ENCODE measurements at places on chromosomes 4 and X.

GRCh38 chrX:119218198-119218597 is 17.9 kb upstream of the PGRMC1 start:
- no peak for DNase-seq

- DNase-seq = no peak
Observed at GRCh38 chrX:133918361-133918771, 67.0 kb downstream of the GPC3 start.

GRCh38 chr4:76488455-76488854 is 53.4 kb downstream of the SHROOM3 start:
- no peak for DNase-seq

- peak; percentile 3 for DNase-seq
Observed at GRCh38 chr4:13483136-13483767, 888 bp downstream of the RAB28 start.

- no peak for DNase-seq
Observed at GRCh38 chr4:1241936-1242505, 6.9 kb downstream of the CTBP1 start.

DNA sequence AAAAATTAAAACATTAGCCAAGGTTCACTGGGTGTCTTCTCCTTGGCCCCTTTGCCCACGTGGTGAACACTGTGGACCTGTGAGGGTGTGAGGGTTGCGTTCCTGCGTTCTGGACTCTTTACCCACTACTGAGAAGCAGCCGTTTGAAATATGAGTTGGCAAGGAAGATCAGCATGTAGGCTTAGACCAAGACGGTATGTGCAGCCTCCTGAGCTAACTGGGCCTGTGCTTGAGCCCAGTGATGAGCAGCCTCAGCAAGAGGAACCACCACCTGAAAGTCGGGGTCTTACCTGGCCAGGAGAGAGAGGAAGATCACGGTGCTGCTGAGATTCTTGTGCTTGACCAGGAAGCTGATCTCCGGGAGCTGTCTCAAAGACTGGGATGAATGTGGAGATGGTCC is 19.5 kb downstream of the RGS12 start:
- no peak for DNase-seq

DNA sequence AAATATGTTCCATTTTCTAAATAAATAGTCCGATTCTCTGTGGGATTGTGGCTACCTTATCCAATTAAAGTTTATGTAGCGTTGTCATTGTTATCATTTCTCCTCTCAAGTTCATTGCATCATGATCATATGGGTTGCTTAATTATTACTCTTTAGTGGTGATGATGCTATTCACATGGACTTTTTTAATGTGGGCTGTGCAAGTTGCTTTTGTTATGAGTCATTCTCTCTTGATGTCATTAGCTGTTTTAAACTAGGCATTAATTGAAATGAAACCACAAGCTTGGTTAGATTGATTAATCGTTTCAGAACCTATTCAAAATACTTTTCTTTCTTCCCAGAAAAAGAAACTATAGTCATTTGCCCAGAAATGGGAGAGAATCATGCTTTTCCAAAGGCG is 38.2 kb downstream of the NHS start:
- peak; percentile 75 for DNase-seq

DNA sequence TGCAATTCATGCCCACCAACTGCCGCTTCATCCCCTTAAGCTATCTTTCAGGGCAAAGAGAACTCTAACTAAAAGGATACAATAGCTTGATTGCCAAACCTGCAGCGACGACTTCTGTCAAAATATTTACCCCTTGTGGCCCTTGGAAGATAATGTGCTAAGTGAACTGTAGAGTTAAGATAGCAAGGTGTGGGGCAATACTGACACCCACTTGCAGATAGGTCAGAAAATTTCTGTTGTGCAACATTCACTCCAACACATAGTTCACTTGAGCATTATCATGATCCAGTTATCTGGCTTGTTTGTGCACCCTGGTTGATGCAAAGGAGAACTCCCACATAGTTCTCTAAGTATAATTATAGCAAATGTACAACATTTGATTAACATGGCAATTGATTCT is 55.6 kb downstream of the RHOXF2B start:
- DNase-seq = no peak

- no peak for DNase-seq
Observed at GRCh38 chrX:8849945-8850344, 48.8 kb upstream of the FAM9A start.

GRCh38 chr4:7262134-7262533 is 69.8 kb downstream of the SORCS2 start:
- DNase-seq = no peak

DNA sequence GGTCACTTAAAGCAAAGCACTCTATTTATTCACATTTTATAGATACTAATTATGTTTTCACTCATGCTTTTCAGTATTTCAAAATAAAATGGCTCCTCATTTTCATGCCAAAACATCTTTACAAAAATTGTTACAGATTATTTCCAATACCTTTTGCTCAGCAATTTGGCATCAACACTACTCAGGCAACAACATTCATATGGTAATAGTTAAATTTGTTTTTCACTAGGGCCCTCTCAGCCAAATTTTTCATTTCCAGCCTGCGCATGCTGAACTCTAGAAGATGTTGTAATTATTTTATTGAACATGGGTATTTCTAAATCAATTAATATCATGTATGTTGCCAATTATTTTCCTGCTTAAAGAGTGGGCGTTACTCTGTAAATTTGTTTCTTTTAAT is 225.6 kb downstream of the ANTXR2 start:
- no peak for DNase-seq

DNA sequence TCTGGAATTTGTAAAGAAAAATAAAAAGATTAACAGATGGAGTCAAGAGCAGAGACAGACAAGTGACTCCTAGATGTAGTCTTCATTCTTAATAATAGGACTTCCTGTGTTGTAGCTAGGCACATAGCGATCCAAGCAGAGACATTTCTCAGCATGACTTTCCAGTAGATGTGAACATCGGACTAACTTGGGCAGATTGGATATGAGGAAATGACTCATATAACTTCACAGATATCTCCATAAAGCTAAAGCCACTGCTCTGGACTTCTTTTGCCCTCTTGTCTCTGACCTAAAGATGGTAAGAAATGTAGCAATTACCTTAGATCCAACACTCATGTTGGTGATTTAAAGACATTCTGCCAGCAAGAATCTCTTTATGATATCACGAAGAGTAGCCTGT is 131.7 kb downstream of the EPHA5 start:
- DNase-seq = peak; percentile 47

DNA sequence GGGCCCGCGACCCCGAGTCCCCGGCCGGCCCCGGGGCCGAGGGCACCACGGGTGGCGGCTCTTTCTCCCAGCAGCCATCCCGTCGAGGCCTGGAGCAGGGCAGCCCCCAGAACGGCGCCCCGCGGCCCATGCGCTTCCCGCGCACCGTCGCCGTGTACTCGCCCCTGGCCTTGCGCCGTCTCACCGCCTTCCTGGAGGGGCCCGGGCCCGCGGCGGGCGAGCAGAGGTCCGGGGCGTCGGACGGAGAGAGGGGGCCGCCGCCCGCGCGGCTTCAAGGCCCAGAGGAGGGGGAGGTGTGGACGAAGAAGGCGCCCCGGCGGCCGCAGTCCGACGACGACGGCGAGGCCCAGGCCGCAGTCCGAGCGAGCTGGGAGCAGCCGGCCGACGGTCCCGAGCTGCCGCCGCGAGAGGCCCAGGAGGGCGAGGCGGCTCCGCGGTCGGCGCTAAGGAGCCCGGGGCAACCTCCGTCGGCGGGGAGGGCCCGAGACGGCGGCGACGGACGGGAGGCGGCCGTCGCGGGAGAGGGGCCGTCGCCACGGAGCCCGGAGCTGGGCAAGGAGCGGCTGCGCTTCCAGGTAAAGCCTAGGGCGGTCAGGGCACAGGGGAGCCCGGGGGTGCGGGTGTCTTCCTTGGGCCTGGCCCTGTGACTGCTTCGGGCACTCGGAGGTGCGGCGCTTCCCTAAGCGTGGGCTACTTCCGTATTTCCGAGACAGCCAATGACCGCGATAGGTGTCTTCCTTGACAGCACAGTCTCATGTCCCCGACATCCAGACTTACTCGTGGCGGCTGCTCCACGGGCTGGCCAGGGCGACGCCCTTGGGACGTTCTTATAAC is 845 bp downstream of the ZAR1 start:
- no peak for DNase-seq

DNA sequence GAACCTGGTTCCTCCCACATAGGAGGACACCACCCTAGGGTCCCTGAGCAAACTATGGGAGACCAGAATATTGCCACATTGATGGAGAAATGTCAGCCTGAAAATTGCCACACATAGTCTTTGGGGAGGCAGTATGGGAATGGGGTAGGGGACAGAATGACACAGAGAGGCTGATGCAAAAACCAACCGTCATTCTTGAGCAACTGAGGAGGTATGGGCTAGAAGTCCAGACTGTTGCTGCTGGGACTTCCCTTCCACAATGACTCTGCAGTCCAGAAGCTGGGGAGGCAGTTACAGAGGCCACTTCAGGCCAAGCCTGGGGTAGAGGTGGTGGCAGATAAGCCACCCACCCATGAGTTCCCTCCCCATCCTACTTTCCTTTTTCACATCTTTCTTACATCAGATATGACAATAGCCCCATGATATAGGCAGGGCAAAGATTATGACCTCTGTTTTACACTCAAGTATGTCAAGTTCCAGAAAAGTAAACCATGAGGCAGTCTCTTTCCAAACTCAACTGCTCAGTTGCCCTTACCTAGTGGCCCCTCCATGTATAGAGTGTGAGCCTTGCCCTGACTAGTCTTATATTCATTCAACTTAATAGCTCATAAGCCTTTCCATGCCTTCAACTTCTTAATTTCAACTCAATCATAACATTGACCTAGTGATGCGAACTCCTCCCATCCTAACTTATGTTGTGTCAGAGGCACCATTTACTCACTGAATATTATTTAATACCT is 41.7 kb downstream of the VSIG4 start:
- no peak for DNase-seq

- DNase-seq = peak; percentile 71
Observed at GRCh38 chr4:173189117-173189693, 20.6 kb downstream of the GALNT7 start.

GRCh38 chr4:140222171-140222570 is 68.2 kb upstream of the MAML3 start:
- DNase-seq = peak; percentile 43

DNA sequence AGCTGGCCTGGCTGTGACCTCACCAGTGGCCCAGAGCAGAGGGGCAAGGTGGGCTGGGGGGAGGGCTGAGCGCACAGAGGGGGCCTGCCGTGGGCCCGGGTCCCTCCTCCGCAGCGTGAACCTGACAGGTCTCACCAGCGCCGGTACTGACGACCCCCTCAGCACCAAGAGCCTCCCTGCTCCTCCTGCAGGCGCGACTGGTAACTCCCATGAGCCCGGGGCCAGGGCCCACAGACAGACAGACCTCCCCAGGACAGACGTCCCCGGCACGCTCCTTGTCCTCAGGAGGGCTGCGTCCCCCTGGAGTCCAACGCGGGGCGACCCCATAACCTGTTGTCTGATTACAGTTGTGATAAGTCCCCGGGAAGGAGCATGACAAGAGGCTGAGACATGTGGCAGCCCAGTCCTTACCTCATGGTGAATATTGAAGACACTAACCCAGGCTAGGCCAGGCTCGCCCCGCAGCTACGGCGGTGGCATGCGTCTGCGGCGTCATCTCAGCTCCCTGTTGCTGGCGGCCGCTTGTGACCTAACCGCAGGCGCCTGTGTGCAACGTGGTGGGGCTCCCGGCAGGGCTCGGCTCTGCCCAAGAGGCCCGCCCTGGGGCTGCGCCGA is 8.5 kb downstream of the AKAP17A start:
- DNase-seq = no peak

- DNase-seq = no peak
Observed at GRCh38 chr4:166458756-166459155, 585.7 kb downstream of the TLL1 start.

DNA sequence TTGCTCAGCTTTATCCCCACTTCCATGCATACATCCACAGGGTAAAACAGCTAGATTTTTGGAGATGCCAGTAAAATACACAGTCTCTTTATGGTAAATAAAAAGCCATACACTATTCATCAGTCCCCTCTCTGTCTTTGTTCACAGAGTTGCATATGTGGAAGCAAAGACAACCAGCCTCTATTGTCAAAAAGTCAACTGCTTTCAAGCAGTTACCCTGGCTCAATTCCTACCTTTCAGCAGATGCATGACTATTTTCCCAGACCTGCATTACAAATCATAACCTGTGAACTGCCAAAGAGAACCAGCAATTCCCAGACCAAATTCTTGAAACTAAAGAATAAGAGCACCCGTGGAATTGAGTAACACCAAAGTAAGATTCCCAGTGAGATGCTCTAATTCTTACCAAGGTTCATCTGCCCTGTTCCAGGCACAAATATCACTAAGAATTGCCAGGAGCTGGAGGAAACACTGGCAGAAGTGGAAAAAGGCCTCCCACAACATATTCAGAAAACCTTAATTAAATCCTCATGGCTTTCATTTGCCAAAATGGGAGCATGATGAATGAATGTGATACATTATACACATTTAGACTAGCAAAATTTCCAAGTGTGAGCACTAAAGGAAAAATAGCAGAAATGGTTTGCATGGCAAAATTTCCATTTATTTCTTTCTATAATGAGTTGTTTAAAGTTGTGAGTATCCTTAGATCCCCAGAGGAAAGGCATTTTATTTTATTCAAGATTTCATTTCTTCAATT is 391.2 kb upstream of the ADGRL3 start:
- no peak for DNase-seq

- peak; percentile 79 for DNase-seq
Observed at GRCh38 chrX:110915111-110915510, 119.5 kb upstream of the CHRDL1 start.

- no peak for DNase-seq
Observed at GRCh38 chrX:20333672-20334071, 67.0 kb upstream of the RPS6KA3 start.

DNA sequence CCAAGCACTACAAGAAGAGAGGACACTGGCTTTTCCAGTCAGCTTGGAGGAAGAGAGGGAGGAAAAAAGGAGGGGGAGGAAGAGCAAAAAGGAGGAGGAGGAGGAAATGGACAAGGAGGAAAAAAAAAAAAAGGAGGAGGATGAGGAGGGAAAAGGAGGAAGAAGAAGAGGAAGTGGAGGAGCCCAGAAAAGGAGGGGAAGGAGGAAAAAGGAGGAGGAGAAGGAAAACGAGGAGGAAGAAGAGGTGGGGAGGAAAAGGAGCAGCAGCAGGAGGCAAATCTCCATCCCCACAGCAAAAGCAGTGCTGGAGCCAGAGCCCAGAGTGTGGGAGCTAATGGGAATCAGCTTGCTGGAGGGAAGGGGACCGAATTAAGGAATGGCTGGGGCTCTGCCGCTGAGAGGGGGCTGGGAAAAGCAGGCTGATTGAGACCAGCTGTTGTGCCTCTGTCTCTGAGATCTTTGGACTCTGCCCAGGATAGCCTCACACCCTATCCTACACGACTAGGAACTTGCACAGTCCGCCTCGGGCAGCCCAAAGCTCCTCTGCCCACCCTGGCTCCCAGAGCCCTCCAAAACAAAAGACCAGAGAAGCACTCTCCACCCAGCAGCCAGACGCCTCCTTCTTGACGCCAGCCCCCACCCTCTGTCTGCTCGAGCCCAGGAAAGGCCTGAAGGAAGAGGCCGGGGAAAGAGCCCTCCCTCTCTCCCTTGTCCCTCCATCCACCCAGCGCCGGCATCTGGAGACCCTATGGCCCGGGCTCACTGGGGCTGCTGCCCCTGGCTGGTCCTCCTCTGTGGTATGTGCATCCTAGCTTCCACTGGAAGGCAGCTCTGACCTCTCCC is at the start of gene XPNPEP2:
Gene XPNPEP2, plus strand, starts transcription at position 514 of the 843 bp plus-strand sequence. Its CDS starts 235 bp downstream, at position 749.
- peak; percentile 30 for DNase-seq

All from HCEC 1CT (cell line).